Foreskin keratinocyte (primary cell): ENCODE measurements at places on chromosomes 11 and 22. TPM values are rescaled to one million over a fixed set of nuclear protein-coding genes. Genes with fewer than 3 reads are reported as not detected.

Gene P4HA3
- 0.63 and 0.85 TPM in 2 replicates for total RNA-seq

Gene C11orf42
- total RNA-seq: not detected in 2 replicates

Gene GTSE1
- total RNA-seq: 23.8 and 28.6 TPM in 2 replicates

Gene PRR5L
- 39.0 and 39.9 TPM in 2 replicates for total RNA-seq

Gene ACR
- total RNA-seq: not detected in 2 replicates

Gene ELF5
- not detected in 2 replicates for total RNA-seq

Gene PLXNB2
- 109 TPM in 2 replicates for total RNA-seq

Gene TTC36
- not detected in 2 replicates for total RNA-seq

Gene PGR
- 0.04 and 0.27 TPM in 2 replicates for total RNA-seq

Gene MRGPRF
- 0.07 and 0.14 TPM in 2 replicates for total RNA-seq

Gene RASD2
- total RNA-seq: 0.07 TPM in 2 replicates

Gene MUC5AC
- total RNA-seq: not detected in 2 replicates

Gene TSSK2
- not detected in 2 replicates for total RNA-seq

Gene ASRGL1
- total RNA-seq: 0.18 and 0.20 TPM in 2 replicates

Gene SUSD2
- 0.03 and 0.04 TPM in 2 replicates for total RNA-seq

Gene C1QTNF5
- not detected in 2 replicates for total RNA-seq

Gene STARD10
- 77.4 and 80.2 TPM in 2 replicates for total RNA-seq

Gene TEX54
- total RNA-seq: not detected in 2 replicates

Gene TM7SF2
- 8.2 and 12.7 TPM in 2 replicates for total RNA-seq

Gene SLC22A12
- not detected in 2 replicates for total RNA-seq

Gene RAG1
- total RNA-seq: 1.5 and 1.7 TPM in 2 replicates

Gene RIC8A
- total RNA-seq: 143 and 159 TPM in 2 replicates

Gene MLC1
- total RNA-seq: not detected in 2 replicates

Gene TMA7B
- not detected in 2 replicates for total RNA-seq

Gene DERL3
- total RNA-seq: 1.9 and 3.5 TPM in 2 replicates

Gene CDC42EP2
- 20.3 and 22.2 TPM in 2 replicates for total RNA-seq

Gene RAPSN
- 0.14 and 0.18 TPM in 2 replicates for total RNA-seq

Gene SMTNL1
- not detected in 2 replicates for total RNA-seq

Gene MUC6
- not detected in 2 replicates for total RNA-seq

Gene USH1C
- total RNA-seq: not detected in 2 replicates

Gene KRTAP5-1
- not detected in 2 replicates for total RNA-seq

Gene OR8D4
- not detected in 2 replicates for total RNA-seq

Gene FREY1
- total RNA-seq: 0.14 and 0.31 TPM in 2 replicates

Gene OR51B6
- total RNA-seq: not detected in 2 replicates

Gene ANKK1
- total RNA-seq: 1.4 and 1.6 TPM in 2 replicates

Gene DDX6
- 105 and 109 TPM in 2 replicates for total RNA-seq

Gene ARHGEF17
- 8.7 and 9.7 TPM in 2 replicates for total RNA-seq

Gene OR51E2
- not detected in 2 replicates for total RNA-seq

Gene BBS1
- 11.5 and 12.8 TPM in 2 replicates for total RNA-seq

Gene GSTT2B
- total RNA-seq: 5.2 and 9.5 TPM in 2 replicates

Gene RIBC2
- total RNA-seq: 1.7 and 2.3 TPM in 2 replicates

Gene UBQLN3
- not detected in 2 replicates for total RNA-seq

Gene BACE1
- 11.8 and 12.3 TPM in 2 replicates for total RNA-seq

Gene SC5D
- 77.0 and 89.2 TPM in 2 replicates for total RNA-seq

Gene TRIM6
- total RNA-seq: 3.6 and 4.6 TPM in 2 replicates

Gene ACER3
- 23.1 and 30.8 TPM in 2 replicates for total RNA-seq

Gene GRIA4
- not detected in 2 replicates for total RNA-seq

Gene TBX10
- not detected in 2 replicates for total RNA-seq
